ENCODE measurements at places on chromosomes 1 and 21. TPM values are rescaled to one million over a fixed set of nuclear protein-coding genes. Genes with fewer than 3 reads are reported as not detected.

The SRGAP2C gene
- 10.7 TPM for total RNA-seq

The LHX8 gene
- 0.83 TPM for total RNA-seq

The OPRD1 gene
- 0.01 TPM for total RNA-seq

The SPTA1 gene
- not detected for total RNA-seq

The FHAD1 gene
- 0.54 TPM for total RNA-seq

The ABCB10 gene
- 15.3 TPM for total RNA-seq

The FCER1G gene
- total RNA-seq, result 0.23 TPM

Measured in A549 treated with dexamethasone at 1 μM for 4 hours (cell line).